ACHN (cell line): ENCODE measurements at places on chromosomes 4 and X.

DNA sequence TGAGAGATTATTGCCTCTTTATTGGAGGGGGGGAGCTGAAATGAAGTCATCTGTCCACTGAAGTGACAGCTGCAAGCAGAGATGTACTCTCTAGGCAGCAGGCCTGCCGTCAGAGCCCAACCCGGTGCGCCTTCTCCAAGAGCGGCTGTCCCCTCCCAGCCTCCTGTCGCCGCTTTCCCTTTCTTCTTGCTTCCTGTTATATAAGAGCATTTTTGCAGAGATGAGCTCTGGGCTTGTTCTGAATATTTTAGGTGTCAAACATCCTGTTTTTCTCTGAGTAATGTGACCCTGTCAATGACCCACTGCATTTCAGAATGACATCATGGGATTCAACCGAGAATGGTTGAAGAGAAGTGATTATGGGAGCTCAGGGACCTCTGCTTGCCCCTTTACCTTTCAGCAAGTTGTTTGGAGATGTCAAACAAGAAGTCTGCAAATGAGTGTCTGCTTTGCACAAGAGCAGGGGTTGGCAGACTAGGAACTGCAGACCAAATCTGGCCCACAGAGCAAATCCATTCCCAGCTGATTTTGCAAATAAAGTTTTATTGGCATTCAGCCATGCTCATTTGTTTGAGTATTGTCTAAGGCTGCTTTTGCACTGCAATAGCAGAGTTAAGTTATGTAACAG, 79.9 kb downstream of the SLC9A6 start:
- peak; percentile 9 for DNase-seq

GRCh38 chr4:139175646-139176301, 1.2 kb downstream of the ELF2 start:
- no peak for DNase-seq

DNA sequence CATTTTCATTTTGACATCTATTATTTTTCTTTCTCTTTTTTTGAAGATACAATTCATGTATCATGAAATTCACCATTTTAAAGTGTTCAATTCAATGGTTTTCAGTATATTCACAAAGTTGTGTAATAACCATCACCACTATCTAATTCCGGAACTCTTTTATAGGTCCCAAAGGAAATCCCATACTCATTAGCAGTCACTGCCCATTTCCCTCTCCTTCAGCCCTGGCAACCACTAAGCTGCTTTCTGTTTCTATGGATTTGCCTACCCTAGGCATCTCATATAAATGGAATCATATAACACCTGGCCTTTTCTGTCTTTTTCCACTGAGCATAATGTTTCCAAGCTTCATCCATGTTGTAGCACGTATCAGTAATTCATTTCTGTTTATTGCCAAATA, 3.2 kb upstream of the FGF2 start:
- no peak for DNase-seq

DNA sequence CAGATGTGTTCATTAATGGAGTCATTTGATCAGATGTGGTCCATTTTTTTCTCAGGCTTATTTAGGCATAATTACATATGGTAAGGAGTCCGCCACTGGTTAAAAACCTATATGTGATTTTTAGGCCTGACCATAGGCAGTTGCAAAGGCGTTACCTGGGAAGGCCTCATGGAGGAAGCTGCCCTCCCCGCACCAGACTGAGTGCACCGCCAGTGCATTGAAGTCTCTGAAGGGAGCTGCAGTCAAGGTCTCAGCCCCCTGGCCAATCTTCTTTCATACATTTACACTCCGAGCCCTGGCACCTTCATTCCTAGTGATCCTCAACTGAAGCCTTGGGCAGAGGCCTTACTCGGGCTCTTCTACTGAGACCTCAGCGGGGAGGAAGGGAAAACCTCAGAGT, 898.2 kb upstream of the AGA start:
- DNase-seq, result no peak

DNA sequence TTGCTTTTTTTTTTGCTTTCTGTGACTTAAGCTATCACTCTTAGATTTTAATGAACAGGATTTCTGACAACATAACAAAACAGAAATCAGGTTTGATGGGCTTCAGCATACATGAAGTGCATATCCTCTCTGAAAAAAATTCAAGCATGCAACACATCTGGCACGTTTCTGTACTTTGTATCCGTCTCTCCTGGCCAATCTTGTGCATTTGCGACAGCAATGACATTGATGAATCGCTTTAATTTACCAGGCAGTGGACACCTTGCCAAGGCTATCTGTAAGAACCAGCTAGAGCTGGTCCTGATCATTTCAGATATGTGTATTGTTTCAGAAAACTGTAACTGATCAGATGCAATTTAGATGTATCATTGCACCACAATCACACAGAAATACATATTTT, 93.3 kb downstream of the CCSER1 start:
- DNase-seq, result no peak
